ENCODE measurements at places on chromosomes 2 and 18.

DNA sequence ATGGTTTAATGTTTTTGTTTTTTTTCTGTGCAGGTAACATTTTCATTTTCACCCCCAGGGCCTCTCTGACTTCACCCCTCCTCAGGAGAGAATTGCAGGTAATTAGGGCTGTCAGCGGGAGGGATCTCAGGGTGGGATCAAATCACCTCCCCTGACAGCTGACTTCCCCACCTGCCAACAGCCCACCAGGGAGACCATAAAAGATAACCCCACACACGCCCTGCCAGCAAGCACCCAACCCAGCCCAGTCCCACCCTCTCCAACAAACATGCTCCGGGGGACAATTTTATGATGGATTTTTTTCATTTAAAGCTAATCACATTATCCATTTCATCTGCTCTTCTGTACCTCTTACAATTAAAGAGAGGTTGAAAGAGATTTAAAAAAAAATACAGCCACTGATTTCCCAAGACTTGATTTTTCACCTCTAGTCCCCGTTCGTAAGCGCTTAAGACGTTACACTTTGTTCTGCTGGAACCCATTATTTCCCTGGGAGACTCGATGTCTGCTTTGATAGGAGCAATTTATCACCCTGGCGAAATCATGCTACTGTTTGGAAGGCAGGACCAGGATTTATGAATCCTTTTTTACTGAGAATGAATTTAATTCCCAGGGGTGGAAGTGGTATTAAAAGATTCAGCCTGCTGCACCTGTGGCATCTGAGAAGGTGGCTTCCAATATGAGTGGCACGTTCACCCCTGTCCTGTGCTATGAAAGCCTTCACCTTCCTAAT, 232.9 kb upstream of the ID2 start:
- no peak for DNase-seq

GRCh38 chr18:70288171-70288850, 534 bp upstream of the SOCS6 start:
- no peak for DNase-seq

GRCh38 chr2:898319-898718, 52.3 kb upstream of the SNTG2 start:
- DNase-seq = no peak

DNA sequence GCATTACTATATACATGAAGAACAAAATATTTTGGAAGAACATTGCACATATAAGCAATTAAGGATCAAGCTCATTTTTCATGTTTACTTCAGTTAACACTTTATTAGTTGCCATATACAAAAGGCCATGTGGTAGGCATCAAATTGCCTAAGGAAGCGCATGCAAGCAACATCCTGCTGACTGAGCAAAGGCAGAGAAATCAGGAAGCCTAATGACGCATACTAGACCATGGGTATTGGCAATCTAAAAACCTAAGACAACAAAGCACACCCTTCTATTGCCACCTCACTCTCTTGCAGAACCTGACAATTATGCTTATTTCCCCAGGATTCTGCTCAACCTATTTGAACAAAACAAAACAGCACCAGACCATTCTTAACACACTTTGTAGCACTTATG, 171.9 kb downstream of the STK39 start:
- no peak for DNase-seq

GRCh38 chr18:42048158-42048557, 93.1 kb downstream of the PIK3C3 start:
- no peak for DNase-seq

GRCh38 chr2:159195697-159196096, 90.8 kb downstream of the WDSUB1 start:
- DNase-seq = no peak

DNA sequence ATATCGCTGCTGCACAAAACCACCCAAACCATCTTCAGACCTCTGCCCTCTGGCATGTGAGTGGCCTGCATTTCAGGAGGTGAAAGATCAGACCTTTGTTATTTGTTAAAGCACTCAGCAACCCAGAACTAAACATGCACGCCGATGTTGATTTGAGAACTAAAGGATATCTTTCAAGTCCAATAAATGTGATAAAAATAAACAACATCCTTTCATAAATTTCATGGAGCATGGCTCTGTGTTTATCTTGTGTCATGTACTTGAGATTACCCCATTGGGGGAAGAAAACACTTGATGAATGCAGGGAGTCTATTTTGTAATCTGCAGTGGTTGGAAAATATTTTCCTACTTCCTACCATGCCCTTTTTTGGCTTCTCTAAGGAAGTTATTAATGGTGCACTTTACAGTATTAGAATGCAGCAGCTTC, 70.8 kb upstream of the GATA6 start:
- DNase-seq = no peak

GRCh38 chr2:132419941-132420340, 3.3 kb downstream of the GPR39 start:
- DNase-seq = no peak

DNA sequence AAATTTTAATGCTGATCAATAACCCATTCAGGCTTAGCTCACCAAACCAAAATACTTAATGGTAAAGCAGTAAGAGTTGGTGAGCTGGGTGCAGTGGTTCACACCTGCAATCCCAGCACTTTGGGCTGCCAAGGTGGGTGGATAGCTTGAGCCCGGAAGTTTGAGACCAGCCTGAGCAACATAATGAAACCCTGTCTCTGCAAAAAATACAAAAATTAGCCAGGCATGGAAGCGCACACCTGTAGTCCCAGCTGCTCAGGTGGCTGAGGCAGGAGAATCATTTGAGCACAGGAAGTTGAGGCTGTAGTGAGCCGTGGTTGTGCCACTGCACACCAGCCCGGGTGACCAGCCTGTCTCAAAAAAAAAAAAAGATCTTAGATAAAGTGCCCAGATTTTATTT, 35.7 kb upstream of the MPP4 start:
- no peak for DNase-seq

DNA sequence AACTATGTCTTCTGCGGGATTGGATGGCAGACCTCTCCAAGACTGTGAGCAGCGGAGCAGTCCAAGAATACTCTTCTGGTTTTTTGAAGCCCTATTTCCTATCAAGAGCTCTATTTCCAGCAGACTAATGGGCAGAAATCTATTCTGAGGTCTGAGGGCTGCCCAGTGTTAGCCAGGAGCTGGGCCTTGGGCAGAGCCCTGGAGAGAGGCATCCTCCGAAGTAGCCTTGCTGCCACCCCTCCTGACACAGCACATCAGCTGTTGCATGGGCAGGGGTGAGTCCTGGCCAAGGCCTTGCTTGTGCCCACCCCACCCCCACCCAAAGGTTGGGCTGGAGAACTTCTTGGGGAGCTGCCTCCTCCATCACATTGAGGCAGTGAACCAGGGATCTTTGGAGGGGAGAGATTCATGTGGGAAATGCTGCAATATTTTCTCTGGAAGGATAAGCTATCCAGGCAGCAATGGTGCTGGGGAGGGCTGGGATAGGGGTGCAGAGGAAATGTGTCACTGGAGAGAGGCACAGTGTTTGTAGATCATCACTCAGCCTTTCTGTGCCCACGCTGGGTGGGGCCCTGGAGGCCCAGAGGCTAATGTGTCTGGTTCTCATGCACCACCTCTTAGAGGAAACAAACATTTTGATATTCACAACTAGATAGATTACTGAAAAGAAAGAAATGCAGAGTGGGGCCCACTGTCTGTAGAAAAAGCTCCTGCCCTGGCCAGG, 104.7 kb downstream of the VSNL1 start:
- no peak for DNase-seq

DNA sequence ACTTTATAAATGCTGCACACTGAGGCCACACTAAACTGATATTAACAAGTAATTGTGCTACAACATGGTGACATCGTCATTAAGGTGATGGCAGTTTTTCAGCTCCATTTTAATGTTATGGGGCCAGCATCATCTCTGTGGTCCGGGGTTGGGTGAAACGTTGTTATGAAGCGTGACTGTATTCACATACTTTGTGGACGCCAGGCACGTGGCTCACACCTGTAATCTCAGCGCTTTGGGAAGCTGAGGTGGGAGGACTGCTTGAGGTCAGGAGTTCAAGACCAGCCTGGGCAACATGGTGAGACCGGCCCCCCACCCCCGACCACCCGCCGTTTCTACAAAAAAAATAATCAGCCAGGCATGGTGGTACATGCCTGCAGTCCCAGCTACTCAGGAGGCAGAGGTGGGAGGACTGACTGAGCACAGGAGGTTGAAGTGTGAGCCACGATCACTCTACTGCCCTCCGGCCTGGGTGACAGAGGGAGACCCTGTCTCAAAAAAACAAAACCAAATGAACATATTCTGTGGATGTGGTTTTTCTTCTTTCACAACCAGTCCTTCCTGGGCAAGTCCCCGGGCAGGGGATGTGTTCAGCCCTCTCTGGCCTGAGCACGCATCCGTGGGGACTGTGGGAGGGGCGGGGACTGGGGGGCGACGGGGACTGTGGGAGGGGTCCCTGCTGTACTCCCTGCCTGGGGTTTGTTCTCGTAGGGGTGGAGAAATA, 12.9 kb upstream of the GAL3ST2 start:
- no peak for DNase-seq

DNA sequence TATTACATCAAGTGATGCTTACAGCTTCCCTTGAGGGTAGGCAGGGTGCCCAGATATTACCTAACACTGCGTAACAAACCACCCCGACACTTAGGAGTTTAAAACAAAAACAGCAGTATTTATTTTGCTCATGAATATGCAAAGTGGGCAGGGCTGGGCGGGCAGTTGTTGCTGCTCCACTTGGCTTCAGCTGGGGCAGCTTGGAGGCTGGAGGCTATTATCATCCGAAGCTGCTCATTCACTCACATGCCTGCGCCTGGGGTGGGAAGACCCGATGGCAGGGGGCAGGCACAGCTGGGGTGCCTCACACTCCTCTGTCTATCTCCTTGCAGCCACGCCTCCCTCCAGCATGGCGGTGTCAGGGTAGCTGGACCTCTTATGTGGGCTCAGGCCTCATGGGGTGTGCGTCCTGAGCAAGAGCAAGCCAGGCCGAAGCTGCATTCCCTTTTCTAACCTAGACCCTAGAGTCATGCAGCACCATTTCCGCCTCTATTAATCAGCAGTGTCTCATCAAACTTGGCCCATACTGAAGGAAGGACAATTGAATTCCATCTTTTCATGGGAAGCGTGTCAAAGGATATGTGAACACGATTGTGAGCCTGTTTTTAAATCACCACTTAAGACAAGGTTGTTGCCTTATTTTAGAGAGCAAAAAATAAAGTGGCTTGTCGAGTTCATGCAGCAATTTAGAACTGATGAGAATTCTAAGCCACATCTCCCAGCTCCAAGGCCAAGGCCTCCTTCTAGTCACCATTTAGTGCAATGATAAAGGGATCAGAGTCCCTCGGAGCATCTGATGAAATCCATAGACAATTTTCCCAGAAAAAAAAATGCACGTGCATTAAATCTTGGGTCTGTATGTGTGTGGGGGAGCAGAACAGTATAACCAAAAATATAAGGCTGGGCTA, 54.9 kb downstream of the SDC1 start:
- DNase-seq = no peak

DNA sequence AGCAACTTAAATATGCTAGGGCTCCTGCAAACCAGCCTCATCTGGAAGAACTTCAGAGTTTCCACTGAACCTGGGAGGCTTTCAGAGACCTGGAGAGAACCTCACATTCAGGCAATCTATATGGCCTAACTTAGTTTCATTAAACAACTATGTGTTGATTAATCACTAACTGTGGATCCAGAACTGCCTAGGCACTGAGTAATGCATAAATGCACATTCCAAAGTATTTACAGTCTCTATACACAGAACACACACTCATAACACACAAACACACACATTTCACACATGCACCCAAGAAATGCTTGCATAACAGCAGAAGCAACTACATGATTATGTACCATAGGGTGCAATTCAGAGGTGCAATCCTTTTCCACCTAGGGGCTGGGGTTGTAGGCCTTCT, 552.8 kb downstream of the BCL11A start:
- no peak for DNase-seq

- DNase-seq = no peak
These were observed 10.6 kb upstream of the BOK start for GRCh38 chr2:241547781-241548450.

DNA sequence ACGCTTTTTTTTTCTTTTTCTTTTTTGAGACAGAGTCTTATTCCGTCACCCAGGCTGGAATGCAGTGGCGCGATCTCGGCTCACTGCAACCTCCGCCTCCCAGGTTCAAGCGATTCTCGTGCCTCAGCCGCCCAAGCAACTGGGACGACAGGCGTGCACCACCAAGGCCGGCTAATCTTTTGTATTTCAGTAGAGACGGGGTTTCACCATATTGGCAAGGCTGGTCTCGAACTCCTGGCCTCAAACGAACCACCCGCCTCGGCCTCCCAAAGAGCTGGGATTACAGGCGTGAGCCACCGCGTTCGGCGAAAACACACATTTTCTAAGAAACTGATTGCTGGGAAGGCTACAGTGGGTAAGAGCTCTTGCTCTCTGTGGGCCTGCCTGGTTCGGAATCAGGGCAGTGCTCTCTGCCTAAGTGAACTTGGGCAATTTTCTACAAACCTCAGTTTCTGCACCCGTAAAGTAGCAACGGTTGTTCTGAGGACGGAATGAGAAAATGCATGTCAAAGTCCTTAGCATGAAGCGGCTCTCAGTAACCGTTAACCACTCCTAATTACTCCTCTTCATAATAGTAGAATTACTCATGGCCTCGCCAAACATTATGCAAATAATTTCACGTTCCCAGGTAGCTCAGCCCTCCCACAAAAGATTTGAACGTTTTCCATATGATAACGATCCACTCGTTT, 1.0 kb upstream of the PMAIP1 start:
- no peak for DNase-seq

DNA sequence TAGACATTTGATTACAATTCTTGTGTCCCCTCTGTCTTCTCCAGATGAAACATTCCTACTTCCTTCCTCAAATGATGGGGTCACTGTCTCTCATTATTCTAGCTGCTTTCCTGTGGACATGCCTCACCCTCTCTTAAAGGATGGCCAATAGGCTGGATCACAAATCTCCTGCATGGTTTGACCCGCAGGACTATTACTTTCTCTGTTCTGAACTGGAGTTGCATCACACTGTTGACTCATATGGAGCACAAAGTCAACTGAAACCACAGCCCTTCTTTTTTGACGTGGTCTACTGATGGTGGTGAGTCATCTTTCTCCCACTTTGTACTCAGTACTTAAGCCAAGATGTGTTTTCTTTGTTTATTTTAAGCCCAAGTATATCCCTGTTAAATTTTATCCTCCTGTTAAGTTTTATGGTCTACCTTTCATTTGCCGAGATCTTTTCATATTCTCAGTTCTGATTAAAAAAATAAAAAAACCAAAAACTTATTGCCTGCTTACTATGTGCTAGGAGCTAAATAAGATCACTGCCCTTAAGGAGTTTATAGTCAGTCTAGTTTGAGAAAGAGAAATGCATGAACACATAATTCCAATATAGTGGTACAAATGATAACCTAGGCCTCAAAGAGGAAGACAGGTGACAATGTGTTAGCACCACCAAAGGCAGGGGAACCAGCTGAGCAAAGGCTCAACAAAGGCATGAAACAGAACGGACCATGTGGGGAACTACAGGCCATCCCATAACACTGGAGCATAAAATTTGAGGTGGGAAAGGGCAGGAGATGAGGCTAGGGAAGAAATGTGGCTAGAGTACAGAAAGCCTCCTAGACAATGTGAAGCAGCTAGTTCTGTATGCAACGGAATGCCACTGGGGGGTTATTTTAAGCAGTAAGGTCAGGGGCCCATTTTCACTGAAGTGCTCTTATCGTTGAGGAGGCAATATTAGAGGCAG, 67.6 kb upstream of the ZFP36L2 start:
- DNase-seq = no peak
